ENCODE measurements at places on chromosomes 1 and 21.

DNA sequence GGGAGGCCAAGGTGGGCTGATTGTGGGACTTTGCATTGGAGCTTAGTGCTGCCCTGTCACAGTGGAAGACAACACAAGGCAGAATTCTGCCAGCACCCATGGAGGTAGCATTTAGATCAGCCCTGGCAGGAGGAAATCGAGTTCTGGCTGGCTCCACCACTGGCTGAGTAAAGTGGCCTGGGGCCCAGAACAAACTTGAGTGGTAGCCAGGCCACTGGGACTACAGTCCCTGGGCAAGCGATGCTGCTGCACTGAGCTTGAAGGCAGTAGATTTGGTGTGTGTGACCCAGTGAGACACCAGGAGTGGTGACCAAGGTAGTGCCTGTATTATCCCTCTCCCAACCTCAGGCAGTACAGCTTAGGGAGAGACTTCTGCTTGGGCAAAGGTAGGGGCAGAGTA is 22.5 kb upstream of the UHMK1 start:
- no peak for DNase-seq

DNA sequence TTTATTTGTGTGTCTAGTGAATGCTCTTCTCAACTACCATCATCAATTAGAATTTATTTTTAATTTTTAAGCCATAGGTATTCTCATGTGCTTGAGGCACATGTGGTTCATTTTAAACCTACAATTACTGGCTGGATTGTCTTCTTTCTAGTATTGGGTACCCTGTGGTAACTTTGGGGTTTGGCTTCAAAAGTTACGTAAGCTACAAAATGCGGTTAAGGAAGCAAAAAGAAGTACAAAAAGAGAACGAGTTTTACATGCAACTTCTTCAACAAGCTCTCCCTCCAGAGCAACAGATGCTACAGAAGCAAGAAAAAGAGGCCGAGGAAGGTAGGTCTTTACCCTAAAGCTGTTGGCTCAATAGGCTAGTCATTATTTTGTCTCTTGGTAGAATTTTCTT is 25.8 kb downstream of the MACO1 start:
- no peak for DNase-seq

DNA sequence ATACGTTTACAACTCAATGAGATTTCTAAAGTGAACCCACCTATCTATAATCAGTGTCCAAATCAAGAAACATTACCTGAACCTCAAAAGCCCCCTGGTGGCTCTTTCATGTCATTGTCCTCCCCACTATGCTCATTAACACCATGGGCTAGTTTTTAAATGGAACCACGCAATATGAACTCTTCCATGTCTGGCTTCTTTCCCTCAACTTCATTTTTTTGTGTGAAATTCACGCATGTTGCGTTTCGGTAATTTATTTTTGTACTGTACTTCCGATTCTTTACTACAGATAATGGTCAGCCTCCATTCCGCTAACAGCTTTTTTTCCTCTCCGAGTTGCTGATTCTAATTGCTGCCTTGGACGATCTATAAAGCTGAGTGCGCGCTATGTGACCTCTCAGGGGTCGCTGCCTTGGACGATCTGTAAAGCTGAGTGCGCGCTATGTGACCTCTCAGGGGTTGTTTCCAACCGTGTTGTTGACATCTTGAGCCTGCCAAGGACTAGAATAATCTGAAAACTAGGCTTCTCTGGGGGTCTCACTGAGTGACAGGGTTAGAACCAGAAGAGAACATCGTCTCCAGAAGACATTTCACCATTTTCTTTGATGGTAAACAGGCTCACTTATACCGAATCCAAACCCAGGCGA is 1.1 kb upstream of the CACYBP start:
- DNase-seq = peak; percentile 37

GRCh38 chr1:34696981-34697380 is 57.9 kb upstream of the GJB5 start:
- no peak for DNase-seq

GRCh38 chr1:52554267-52554640 is 1.4 kb upstream of the TUT4 start:
- no peak for DNase-seq

DNA sequence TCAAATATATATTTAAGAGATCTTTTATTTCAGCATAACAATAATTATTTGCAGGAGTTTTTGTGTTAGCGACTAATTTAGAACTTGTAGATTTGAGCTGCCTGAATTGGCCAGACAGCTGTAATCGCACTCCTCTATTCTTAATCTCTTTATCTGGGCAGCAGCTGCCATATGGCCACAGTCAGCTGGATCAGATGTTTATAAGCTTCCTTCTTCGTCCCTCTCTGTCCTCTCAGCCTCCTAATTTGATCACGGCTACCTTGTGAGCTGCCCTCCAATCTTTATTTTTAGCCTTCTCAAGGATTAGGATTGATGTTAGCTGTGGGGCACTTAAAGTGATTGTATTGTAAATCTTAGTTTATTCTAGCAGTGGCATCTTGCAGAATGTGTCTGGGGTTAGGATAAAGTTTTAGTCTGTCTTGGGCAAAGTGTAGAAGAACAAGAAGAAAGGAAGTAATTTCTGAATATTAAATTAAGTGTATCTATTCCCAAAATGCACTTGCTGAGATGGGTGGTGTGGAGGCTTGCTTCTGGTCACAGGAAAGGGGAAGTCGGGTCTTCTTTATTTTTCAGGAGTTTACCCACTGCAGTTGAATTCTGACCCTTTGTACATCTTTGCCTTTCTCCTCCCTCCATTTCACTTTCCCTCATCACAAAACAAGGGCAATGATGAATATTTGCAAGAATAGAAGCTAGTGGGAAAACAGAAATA is 1.1 kb downstream of the ZBTB18 start:
- peak; percentile 60 for DNase-seq

Data from glutamatergic neuron (in vitro differentiated cells).